Mesenteric fat pad (tissue), 1 donor: ENCODE measurements at places on chromosomes 3 and 15. TPM values are rescaled to one million over a fixed set of nuclear protein-coding genes. Genes with fewer than 3 reads are reported as not detected.

Gene KNG1
- total RNA-seq: not detected

Gene MRPL3
- 74.6 TPM for total RNA-seq

Gene SAMD7
- total RNA-seq: not detected

DNA sequence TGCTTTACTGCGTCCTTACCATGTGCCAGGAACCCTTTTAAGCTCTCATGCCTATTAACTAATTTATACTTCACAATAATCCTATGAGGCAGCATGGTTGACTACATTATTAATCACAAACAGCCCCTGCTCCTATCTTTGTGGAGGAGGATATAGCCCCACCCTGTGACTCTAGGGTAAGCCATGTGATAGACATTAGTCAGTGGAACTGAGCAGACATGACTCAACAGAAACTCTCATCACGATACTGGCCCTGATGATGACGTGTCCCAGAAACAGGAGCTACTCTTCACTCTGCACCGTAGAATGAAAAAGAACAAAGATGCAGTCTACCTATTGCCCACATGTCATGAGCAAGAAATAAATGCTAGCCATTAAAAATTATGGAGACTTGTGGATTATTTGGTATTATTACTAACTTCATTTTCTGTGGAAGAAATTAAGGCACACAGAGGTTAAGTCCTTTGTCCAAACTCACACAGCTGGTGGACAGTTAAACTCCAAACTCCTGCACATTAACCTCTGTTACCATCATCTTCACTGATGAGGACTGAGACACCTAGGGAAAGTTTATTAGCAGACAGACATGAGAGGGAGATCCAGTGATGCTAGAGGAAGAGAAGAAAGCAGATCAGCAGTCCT is 51.2 kb downstream of the CFAP20DC start:
- DNase-seq: no peak

GRCh38 chr3:48466386-48467109 is 20.0 kb downstream of the ATRIP start:
- no peak for DNase-seq

DNA sequence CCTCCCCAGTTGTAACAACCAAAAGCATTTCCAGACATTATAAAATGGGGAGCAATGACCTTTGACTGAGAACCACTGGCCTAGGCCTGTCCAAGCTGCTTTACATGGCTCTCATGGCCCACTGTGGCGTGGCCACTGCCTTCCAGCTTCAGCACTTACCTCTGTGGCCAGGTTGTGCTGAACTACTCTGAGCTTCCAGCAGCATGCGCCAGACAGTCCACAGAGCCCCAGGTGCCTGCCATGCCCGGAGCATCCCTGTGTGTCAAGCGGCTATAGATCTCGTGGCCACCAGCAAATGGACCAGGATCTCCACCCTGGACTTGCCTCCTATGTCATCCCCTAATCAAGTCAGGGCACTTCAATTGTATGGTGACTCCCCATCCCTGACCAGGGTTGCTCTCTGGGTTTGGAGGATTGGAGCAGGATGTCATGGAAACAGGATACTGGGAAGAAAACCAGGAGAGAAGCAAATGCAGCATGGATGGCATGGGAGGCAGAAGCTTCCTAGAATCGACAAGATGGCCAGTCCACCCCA is 199.7 kb downstream of the UACA start:
- DNase-seq: peak; percentile 49

DNA sequence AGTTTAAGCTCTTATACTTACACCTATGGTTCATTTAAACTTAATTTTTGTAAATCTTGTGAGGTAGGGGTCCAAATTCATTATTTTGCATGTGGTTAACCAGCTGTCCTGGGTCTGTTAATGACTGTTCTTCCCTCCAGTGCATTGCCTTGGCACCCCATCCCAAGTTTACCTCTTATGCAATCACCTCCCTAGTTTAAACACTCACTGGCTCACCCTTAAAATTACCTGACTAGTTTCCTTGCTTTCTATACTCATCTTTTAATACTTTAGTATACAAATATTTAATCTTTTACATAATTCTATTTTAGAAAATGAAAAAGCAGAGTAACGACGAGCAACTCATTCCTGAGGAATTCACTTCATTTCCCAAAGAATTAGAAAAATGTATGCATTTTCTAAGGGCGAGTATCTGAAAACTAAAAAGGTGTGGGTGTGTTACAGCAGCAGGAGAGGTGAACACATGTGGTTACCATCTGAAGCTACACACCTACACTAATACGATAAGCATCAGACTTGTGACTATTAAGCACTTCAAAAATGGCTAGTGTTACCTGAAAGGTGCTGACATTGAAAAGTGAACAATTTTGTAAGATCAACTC is 33.7 kb downstream of the TJP1 start:
- no peak for DNase-seq
